ENCODE measurements at places on chromosomes 16 and 17. TPM values are rescaled to one million over a fixed set of nuclear protein-coding genes. Genes with fewer than 3 reads are reported as not detected.
A peak's percentile ranks its signal among the peaks of the same experiment; 100 is the strongest.

DNA sequence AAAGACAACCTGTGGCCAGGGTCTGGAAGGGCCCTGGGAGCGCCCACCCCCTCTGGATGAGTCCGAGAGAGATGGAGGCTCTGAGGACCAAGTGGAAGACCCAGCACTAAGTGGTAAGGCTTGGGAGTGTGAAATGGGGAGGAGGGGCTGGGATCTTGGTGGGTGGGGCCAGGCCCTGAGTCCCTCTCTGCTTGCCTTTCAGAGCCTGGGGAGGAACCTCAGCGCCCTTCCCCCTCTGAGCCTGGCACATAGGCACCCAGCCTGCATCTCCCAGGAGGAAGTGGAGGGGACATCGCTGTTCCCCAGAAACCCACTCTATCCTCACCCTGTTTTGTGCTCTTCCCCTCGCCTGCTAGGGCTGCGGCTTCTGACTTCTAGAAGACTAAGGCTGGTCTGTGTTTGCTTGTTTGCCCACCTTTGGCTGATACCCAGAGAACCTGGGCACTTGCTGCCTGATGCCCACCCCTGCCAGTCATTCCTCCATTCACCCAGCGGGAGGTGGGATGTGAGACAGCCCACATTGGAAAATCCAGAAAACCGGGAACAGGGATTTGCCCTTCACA lies 1.2 kb upstream of the STARD3 start:
- DNase-seq, result no peak

The IGFALS gene
- total RNA-seq, result not detected

The TNFRSF17 gene
- not detected for total RNA-seq

GRCh38 chr17:67818110-67819002 lies 6.9 kb upstream of the BPTF start:
- peak; percentile 10 for DNase-seq

The TTYH2 gene
- total RNA-seq, result 1.2 TPM

- no peak for DNase-seq
These were observed 72.2 kb upstream of the TRAP1 start for GRCh38 chr16:3789375-3790099.

GRCh38 chr16:89733322-89733721 lies 12.0 kb downstream of the ZNF276 start:
- DNase-seq, result no peak

The WDR59 gene
- total RNA-seq, result 21.5 TPM

- peak; percentile 53 for DNase-seq
These were observed 205.8 kb downstream of the PRKCA start for GRCh38 chr17:66507982-66508760.

GRCh38 chr17:21532763-21533385 lies 156.7 kb downstream of the KCNJ12 start:
- DNase-seq, result no peak

DNA sequence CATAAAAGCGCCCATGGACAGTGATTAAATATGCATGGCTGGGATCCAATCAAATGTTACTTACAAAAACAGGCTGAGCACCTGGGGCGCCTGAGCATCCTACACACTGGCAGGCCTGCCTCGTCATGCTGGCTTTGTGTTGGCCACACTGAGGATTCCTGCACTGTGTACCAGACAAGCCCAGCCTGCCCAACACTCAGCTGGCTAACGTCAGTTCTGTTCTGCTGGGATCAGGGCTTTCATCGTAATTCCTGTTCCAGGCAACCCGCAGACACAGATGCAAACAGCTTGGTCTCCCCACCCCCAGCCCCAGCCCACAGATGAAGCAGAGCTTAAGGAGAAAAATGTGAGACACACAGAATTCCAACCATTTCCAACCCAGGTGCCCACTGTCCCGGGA lies 30.7 kb downstream of the PIMREG start:
- DNase-seq, result peak; percentile 1

GRCh38 chr16:2874912-2875362 lies 8.1 kb upstream of the FLYWCH2 start:
- DNase-seq, result peak; percentile 94

The RNF222 gene
- total RNA-seq, result not detected

DNA sequence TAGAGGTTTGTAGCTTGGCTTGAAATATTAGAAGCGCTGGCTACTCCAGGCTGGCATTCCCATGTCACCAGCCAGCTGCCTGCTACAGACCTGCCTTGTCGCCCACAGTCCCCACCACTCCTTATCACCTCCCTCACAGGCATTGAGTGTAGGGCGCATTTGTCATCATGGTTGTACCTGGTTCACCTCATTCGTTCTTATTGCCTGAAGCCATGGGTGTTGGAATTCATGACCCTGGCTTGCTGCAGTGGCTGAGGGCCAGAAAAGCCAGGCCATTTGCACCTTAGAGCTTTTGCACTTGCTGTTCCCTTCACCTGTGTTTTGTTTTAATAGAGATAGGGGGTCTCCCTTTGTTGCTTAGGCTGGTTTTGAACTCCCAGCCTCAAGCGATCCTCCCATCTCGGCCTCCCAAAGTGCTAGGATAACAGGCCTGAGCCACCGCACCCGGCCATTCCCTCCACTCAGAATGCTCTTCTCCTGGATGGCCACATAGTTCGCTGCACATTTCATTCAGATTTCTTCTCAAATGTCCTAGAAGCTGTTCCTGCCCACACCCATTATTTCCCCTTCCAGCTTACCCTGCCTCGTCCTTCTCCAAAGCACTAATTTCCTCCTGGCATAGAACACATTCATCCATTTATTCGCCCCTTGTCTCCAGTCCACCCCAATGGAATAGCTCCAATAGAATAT lies 97.6 kb downstream of the C16orf78 start:
- DNase-seq, result no peak

The CES1 gene
- 5.6 TPM for total RNA-seq

DNA sequence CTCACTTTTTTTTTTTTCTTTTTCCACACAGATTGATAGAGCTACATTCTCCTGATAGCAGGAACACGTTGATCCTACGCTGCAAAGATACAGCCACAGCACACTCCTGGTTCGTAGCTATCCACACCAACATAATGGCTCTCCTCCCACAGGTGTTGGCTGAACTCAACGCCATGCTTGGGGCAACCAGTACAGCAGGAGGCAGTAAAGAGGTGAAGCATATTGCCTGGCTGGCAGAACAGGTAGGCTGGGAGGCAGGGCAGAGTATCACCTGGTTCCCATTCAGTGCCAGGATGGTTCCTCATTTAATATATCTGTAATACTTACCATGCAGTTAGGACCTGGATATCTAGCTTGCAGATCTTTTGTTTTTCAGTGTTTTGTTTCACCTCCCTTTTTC lies 51.1 kb upstream of the VPS4A start:
- DNase-seq, result no peak

DNA sequence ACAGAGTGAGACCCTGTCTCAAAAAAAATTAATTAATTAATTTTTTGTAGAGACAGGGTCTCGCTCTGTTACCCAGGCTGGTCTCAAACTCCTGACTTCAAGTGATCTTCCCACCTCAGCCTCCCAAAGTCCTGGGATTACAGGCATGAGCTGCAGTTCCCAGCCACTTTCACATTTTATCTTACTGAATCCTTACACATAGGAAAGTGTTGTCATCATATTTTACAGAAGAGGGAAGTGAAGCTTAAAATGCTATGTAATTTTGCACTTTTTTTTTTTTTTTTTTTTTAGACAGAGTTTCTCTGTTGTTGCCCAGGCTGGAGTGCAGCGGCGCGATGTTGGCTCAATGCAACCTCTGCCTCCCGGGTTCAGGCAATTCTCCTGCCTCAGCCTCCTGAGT lies 21.1 kb upstream of the ZNF629 start:
- no peak for DNase-seq

- peak; percentile 96 for DNase-seq
These were observed 488 bp downstream of the TFAP4 start for GRCh38 chr16:4272114-4272956.

The TBC1D3I gene
- total RNA-seq, result 0.36 TPM

GRCh38 chr16:74909665-74910064 lies 75.3 kb downstream of the WDR59 start:
- no peak for DNase-seq

DNA sequence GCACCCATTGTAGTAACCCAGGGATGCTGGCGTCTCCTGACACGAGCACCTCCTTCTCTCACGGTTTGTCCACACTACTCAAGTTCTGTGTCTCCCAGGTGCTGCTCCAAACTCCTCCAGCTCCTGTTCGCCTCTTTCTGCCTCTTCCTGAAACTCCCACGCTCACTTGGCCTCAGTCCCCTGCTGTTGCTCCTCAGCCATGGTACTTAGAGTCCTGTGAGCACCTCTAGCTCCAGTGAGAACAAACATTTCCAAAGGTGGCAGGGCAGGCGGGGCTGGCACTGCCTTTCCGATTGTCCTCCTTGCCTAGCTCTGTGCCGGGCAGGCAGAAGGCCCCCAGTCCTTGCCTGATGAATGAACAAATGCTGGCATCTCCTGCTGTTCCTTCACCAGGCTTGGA lies 146.1 kb downstream of the SDK2 start:
- peak; percentile 36 for DNase-seq

- no peak for DNase-seq
These were observed 6.3 kb upstream of the XAF1 start for GRCh38 chr17:6749519-6749918.

GRCh38 chr16:21033704-21034103 lies 116.9 kb downstream of the DNAH3 start:
- no peak for DNase-seq

- DNase-seq, result no peak
These were observed 31.8 kb downstream of the UBN1 start for GRCh38 chr16:4879049-4879448.
